Sigmoid colon (tissue), 7 donors: ENCODE measurements at places on chromosomes 4 and X. TPM values are rescaled to one million over a fixed set of nuclear protein-coding genes. Genes with fewer than 3 reads are reported as not detected.

- DNase-seq: no peak
These were observed 119.4 kb downstream of the LUZP4 start for GRCh38 chrX:115408771-115409400.

GRCh38 chrX:24657671-24658386, 10.7 kb upstream of the PCYT1B start:
- no peak for DNase-seq

DNA sequence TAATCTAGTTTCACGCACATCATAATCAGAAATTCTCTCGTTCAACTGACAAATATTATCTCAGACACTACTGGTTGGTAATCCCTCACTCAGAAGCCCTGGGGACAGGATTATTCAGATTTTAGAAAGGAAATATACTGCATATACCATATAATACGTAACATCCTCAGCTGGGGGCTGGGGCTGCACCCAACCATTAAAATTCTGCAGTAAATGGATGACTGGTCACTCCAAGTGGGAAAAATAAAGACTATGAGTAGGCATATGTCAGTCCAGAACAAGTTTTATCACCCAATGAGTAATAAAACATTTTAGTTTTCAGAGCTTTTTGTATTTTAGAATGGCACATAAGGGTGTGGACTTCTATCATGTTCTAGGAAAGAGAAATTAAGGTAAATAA, 121.7 kb upstream of the MAP3K15 start:
- DNase-seq: no peak

Gene GYPE
- 0.54 TPM for total RNA-seq

DNA sequence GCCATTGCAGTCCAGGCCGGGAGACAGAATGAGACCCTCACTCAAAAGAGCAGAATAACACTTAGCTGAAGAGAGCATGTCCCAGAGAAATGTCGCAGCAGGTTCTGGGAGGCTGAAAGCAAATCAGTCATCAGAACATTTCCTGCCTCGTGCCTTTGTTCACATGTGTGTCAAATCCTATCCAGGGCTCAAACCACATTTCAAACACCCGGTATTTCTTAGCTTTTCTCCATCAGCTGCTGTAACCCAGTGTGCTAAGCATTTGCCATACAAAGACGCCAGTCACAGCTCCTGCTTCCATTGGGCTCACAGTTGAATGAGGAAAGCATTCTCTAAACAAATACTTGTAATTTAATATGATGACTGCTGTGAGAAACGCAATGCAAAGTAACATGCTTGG, 6.0 kb downstream of the PALLD start:
- DNase-seq: no peak

GRCh38 chrX:53435997-53436396, 1.8 kb upstream of the HSD17B10 start:
- DNase-seq: peak; percentile 74

DNA sequence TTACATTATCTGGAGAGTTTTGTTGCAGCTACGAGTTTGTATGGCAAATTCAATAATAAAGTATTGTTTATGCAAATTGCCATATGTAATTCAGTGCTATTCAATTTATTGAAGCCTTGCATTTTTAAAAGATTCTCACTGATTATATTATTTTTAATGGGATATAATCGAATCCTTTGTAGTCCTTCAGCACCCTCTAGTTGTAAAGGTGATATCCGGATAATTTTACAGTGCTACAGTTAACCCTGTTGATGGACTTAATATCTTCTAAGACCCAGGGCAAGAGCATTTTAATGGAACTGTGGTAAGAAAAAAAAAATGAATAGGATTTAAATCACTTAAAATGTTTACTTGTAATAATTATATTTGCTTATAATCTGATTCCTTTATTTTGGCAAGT, 48.5 kb upstream of the GRIA2 start:
- DNase-seq: no peak

DNA sequence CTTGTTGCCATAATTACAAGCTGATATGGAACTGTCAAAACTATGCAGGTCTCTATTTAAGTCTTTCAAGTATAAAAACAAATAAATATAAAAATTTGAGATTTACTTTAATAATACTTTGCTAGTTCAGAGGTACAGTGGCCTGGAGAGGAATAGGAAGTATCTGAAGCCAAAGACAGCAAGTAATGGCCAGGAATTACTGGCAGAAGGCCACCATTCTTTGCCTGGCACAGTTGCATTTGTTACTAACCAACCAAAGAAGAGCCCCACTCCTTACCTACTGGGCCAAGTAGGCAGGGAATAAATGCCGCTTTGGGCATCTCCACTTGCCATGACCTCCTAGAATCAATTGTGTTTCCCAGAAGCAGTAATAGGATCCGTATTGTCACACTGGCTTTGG, 13.8 kb upstream of the ADAMTS3 start:
- DNase-seq: no peak

GRCh38 chrX:57655065-57655464, 25.0 kb downstream of the NLRP2B start:
- no peak for DNase-seq

DNA sequence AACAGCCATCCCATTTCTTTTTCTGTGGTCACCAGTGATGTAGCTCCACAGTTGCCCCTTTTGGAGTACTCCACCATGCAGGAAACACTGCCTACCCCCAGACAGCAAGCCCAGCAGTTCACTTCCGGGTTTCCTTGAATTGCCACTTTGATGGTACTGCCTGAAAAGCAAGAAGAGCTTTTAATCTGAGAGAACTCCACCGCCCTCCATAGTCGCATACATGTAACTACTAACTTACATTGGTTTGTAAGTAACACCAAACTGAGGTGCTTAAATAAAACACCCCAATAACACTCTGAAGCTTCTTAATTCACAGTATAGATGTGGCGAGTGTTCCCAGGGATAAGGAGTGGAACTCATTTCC, 53.6 kb upstream of the HPSE start:
- no peak for DNase-seq

GRCh38 chrX:150871341-150871811, 27.1 kb downstream of the CD99L2 start:
- DNase-seq: no peak

DNA sequence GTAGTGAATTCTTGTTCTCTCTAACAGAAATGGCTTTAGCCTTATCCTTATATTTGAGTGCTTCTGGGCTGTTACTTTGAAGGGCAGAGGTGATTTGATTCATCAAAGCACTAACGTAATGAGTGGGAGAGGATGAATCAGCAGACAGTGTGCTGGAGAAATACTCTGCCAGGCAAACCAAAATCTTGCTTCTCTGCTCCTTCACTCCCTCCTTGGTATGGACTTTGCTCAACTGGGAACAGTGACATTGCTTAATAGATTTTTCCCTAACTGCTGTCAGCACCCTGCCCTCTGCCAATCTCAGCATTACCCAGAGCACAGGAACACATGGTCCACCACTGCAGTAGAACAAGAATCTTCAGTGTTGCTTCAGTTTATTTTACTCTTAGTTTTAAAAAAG, 56.0 kb downstream of the PDLIM5 start:
- no peak for DNase-seq

Gene IL9R
- total RNA-seq: not detected

Gene CLDN34
- 0.68 TPM for total RNA-seq

Gene SH3BP2
- 49.3 TPM for total RNA-seq

Gene QRFPR
- total RNA-seq: 0.71 TPM

- no peak for DNase-seq
These were observed 229.4 kb upstream of the GATB start for GRCh38 chr4:151990201-151990600.

DNA sequence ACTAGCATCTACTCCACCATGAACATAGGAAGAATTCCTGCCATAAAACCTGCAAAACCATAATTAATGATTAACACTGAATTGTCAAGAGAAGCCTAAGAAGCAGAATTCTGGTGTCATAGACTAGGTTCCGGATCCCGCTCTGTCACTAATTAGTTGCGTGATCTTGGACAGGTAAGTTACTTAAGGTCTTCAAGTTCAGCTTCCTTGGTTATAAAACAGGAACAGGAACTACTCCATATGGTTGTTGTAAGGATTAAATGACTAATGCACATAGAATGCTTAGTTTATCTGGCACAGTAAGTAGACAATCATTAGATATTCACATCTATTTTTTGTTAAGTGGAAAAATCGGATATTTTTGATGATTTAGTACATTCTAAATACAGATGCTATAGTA, 14.3 kb downstream of the G3BP2 start:
- no peak for DNase-seq

DNA sequence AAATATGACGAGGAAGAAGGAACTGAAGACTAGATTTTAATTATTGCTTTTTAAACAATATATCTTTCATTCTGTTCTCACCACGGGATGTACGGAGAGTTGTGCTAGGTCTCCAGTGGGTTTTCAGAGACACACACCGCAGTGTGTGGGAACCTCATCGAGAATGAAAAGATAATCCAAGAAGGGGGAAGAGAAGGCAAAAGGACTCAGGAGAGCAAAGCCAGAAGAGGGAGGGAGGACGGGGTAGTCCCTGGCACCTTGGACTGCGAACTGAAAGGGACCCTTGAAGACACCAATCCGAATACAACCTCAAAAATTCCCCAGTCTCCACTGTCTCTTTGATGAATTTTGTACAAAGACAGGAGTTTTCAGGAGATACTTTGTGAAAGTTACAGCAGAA, 932 bp upstream of the LEF1 start:
- DNase-seq: no peak

- DNase-seq: peak; percentile 71
These were observed 329.4 kb downstream of the HNRNPD start for GRCh38 chr4:82044141-82044993.

GRCh38 chr4:187558391-187558790, 437.2 kb upstream of the ZFP42 start:
- no peak for DNase-seq

DNA sequence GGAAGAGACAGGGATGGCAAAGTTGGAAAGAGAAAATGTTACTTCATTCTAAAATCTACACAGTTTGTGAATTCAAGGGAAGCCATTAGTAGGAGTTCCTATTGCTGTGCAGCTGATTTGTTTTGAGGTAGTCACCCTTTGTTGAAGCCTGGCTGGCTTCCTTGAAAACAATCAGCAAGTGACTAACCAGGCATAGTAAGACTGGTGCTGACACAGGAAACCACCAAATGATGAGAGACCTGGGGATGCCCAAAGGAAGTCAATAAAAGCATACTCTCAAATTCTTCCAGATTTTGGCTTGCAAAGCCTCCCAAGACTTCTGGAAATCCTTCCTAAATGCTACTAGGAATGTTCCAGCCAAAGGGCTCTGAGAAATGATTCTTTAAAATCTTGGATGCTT, 23.9 kb upstream of the PRDM8 start:
- DNase-seq: no peak

Gene SCML2
- total RNA-seq: 2.6 TPM

DNA sequence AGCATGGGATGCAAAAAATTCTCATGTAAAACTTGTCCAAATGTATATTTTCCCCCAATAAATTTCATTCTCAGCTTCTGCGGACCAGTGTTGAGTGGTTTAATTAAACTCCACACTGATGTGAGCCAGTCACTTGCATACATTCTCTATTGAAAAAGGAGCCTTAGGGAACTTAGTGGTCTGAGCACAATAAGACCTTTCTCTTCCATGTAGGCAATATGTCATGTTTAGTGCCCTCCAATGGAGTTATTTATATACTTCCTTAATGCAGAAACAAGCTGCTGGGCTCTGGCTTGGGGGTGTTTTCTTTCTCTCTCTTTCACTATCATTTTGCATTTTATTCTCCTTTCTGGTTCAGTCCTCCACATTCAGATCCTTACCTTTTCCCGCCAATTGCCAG, 196.9 kb downstream of the ANAPC10 start:
- DNase-seq: no peak

DNA sequence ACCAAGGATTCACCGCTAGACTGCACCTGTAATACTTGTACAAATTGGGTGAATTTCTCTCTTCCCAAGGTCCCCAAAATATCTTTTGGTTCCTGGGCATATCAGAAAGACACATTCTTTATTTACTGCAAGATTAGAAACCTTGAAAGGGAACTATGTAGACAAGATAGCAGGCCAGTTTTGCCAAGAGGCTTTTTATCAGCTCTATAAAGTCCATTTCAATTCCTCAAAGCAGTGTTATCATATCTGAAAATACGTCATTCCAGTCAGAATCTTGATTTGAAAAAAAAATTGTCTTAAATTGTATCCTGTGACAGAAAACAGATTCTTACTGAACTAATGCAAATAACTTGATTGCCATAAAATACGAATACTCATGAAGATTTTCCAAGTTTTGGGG, 37.0 kb upstream of the NSG1 start:
- no peak for DNase-seq
